ENCODE measurements at places on chromosomes 16 and 17.

DNA sequence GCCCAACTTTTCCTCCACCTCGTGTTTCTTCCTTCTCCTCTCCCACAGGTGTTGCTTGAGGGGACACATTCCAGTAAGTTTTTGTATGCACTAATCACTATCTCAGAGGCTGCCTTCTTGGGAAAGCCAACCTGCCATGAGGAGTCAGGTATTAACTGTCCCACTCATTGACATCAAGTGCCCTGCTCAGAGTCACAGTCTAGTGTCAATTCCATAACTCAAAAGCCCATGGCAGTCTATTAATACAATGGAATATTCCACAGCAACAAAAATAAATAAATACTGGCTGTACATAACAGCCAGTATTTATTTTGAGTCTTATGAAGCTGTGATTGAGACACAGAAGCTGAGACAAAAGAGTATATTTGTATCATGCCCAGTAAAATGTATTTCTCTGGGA, 26.1 kb upstream of the KIF2B start:
- no peak for DNase-seq

- no peak for DNase-seq
These were observed 3.9 kb downstream of the COIL start for GRCh38 chr17:56956992-56957391.

- no peak for DNase-seq
These were observed 62.5 kb downstream of the ABCA8 start for GRCh38 chr17:68892658-68893057.

DNA sequence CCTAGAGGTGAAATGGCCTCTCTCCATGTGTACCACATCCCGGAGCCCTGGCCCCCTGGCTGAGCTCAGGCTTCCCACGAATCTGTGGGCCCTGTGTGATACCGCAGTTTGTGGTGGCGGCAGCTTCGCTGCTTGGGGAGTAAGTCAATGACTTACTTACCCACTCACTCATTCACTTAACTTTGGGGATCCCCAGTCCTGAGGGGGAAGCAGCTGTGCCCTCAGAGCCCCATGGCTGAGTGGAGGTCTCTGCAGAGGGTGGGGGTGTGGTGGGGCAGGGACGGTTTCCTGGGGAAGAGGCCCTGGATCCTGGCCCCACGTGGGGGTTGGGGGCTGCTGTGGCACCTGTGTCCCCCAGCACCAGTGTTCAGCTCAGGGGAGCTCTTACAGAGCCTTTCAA, 13.2 kb downstream of the KCNJ12 start:
- no peak for DNase-seq

GRCh38 chr17:19410875-19411620, at the start of gene RNF112:
Gene RNF112 (plus strand): TSS chr17:19411232. CDS start chr17:19411409, 177 bp downstream.
- DNase-seq = no peak

DNA sequence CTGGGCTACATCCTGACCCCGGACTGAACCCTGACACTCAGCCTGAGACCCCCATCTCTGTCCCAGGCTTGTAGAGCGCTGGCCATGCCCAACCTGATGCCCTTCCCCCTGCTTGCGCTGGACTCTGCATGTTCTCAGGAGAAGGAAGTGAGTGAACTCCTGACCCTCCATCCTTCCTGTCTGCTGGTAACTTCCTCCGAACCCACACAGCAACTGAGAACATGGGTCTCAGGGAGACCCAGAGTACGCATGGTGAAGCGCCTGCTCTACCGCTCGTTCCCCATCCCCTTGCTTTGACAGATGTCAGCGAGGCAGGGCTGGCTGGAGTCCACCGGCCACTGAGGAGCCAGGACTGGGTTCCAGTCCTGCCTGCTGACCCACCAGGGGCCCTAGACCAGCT, 6.1 kb downstream of the CAMKK1 start:
- no peak for DNase-seq

DNA sequence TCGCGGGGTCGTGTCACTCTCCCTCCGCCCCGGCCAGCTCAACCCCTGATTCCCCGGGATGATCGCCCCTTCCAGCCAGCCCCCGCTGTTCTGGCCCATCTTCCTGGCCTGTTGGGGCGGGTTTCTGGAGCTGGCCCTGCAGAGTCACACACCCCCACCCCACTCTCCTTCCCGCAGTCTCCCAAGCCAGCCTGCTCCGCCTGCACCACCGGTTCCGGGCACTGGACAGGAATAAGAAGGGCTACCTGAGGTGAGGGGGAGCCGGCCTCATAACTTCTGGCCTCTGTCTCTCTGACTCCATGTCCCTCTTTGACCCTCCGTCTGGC, 621 bp downstream of the CHP2 start:
- DNase-seq = no peak

DNA sequence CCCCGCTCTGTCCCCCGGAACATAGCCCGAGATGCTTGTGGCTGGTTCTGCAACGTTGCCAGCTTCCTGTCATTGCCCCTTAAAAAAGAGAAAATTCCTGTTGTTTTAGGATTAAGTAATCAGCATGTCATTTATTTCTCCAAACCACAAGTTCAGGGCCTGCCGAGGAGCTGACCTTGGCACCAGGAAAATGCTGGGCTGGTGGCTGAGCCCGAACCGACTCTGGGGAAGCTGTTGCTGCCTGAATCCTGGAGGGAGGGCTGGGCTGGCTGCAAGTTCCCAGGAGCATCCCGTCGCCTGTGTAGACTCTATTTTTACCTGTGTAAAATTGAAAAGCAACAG, 130.9 kb upstream of the FOXF1 start:
- no peak for DNase-seq

DNA sequence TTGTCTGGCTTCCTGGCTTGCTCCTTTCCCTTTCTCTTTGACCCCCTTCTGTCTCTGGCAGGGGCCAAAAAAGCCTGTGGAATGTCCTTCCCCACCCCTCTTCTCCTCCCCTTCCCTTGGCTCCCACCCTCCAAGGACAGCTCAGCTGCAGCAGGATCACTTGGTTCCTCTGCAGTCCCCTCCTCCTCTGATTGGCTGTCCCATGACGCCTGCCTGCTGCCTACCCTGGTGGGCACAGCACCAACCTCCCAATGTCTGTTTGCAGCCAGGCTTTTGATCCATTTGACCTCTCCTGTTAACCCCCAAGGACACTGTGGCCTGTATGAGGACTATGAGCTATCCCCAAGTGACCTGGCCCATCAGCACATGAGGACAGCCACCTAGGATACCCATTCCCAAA, 14.8 kb upstream of the MTMR4 start:
- DNase-seq = no peak

Measured in right renal cortex interstitium (tissue), 3 donors.